Fibroblast of the conjunctiva (primary cell): ENCODE measurements at places on chromosomes 12 and 14.

GRCh38 chr14:58488550-58488949 is 61.0 kb downstream of the KIAA0586 start:
- DNase-seq: no peak

GRCh38 chr14:74771399-74771798 is 8.3 kb downstream of the YLPM1 start:
- no peak for DNase-seq

DNA sequence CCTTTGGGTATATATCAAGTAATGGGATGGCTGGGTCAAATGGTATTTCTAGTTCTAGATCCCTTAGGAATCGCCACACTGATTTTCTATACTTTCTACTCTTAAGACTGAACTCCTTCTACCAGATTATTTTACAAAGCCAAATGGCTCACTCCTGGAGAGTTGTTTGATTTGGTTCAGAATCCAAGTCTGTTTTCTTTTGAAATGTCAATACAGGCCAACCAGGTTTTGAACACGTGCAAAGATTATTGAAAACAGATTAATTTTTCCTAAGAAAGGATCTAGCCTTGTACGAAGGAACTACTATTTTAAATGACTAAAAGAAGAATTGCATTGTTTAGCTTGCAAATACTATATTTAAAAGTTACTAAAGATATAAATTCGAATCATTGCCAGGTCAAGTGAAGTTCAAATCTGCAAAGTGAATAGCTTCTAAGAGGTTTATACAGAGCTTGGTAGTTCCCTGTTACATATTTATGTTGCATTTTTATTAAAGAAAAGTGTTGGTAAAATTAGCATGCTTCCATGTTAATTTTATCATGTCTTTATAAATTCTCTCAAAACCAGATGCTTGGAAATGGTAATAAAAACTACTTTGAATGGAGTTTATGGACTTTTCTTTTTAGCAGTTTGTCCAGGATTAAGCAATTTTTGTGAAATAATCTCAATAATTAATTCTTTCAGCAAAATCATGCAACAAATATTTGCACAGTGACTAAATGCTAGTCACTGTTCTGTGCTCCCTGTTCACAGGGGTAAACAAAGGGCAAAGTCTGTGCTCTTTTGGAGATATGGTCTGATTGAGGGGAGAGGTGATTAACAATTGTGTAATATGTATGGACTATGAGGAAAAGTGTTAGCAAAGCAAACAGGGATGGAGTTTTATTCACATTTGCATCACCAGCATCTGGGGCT is 38.9 kb downstream of the GPR65 start:
- DNase-seq: no peak

DNA sequence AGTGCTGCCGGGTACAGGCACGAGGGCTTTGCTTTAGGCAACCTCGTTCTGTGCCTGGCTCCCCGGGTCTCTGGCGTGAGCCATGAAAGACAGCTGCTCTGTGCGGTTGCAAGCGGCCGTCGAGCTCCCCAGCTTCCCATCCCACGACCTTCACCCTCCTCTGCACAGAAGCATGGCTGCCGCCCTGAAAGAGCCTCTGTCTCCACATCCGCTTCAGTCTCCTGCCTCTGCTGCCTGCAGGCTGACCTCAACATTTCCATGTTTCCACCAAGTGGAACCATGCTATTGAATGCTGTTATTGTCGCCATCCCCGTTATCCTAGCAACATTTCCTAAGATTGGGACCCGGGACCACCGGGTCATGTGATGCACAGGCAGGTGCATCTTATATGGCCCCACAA is 57.1 kb downstream of the KDM2B start:
- DNase-seq: no peak

- DNase-seq: no peak
Measured at GRCh38 chr12:49703647-49704137, 3.5 kb downstream of the FMNL3 start.

DNA sequence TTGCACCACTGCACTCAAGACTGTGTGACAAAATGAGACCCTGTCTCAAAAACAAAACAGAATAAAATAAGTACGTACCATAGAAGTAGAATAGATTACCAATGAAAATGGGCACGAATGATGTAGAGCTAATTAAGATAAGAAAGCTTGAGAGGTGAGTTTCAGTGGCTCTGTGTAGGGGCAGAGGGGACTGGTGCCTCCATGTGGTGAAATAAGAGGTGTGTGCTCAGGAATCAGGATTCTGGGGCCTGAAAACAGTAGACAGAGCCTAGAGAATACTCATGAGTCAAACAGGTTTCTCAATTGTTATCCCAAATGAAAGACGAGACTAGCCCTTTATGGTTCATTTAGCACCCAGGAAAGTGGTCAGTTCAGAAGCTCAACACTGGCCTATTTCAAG is 1145.1 kb downstream of the FLRT2 start:
- no peak for DNase-seq

GRCh38 chr14:61515436-61516117 is 179.7 kb upstream of the HIF1A start:
- DNase-seq: no peak

- no peak for DNase-seq
Measured at GRCh38 chr12:71155225-71155624, 2.6 kb downstream of the TSPAN8 start.

GRCh38 chr14:20684662-20685456 is 499 bp downstream of the RNASE4 start:
- DNase-seq: peak; percentile 59

GRCh38 chr12:64580681-64581080 is 29.6 kb upstream of the RASSF3 start:
- DNase-seq: no peak

DNA sequence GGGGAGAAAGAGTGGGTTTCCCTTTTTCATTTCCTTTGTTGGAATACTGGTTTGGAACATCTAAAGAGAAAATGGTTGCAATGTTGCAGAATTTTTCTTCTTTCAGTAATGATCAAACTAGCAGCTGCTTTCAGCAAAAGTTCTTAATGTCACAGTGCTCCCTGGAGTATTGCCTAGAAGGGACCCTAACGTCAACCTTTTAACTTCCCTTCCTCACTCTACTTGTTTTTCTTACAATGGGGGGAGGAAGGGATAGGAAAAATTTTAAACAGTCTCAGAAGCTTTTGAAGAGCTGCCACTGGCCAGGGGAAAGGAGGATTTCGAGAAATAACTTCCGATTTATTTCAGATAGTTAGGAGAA is 521.8 kb downstream of the MED13L start:
- no peak for DNase-seq

- DNase-seq: no peak
Measured at GRCh38 chr12:64090047-64090446, 132.0 kb downstream of the KICS2 start.

DNA sequence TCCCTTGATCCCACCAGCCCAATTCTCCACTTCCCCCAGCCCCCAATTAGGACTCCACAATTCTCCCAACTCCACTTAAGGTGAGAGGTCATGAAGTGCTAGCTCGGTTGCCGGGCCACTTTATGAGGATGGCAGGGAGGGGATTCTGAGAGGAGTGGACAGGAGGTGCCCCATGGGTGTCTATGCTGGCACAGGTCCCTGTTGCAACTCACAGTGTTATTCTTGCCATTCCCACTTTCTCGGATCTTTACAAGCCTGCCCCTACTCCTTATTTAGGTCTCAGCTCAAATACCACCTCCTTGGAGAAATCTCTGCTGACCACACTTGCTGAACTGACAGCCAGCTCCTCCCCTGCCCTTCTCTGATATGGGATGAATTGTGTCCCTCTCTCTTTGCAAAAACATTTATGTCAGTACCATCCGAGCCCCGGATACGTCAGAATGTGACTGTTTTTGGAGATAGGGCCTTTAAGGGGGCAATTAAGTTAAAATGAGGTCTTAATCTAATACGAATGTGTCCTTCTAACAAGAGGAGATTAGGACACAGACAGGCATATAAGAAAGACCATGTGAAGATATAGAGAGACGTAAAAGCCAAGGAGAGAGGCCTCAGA is 4.2 kb upstream of the LGALS3 start:
- no peak for DNase-seq

- no peak for DNase-seq
Measured at GRCh38 chr12:10558789-10559188, 53.1 kb downstream of the EIF2S3B start.

GRCh38 chr12:25051656-25052195 is 102.8 kb upstream of the BCAT1 start:
- no peak for DNase-seq

- no peak for DNase-seq
Measured at GRCh38 chr12:48938805-48939204, 13.5 kb upstream of the FKBP11 start.

DNA sequence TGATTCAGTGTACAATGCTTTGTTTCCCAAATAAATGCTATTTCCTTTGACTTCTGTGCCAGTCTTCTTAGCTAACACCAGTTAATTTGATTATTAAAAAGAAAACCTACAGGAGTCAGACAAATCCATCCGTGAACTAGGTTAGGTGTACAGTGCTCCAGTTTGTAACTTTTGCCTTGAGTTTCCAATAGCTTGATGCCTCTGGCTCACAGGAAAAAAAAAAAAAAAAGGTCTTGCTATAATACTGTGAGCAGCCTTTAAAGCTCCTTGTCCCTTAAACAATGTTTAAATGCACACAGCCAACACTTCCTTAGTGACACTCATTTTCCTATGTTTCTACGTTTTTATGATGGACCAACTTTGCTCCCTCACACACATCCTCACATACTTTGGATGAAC is 71.8 kb upstream of the TMX1 start:
- no peak for DNase-seq

DNA sequence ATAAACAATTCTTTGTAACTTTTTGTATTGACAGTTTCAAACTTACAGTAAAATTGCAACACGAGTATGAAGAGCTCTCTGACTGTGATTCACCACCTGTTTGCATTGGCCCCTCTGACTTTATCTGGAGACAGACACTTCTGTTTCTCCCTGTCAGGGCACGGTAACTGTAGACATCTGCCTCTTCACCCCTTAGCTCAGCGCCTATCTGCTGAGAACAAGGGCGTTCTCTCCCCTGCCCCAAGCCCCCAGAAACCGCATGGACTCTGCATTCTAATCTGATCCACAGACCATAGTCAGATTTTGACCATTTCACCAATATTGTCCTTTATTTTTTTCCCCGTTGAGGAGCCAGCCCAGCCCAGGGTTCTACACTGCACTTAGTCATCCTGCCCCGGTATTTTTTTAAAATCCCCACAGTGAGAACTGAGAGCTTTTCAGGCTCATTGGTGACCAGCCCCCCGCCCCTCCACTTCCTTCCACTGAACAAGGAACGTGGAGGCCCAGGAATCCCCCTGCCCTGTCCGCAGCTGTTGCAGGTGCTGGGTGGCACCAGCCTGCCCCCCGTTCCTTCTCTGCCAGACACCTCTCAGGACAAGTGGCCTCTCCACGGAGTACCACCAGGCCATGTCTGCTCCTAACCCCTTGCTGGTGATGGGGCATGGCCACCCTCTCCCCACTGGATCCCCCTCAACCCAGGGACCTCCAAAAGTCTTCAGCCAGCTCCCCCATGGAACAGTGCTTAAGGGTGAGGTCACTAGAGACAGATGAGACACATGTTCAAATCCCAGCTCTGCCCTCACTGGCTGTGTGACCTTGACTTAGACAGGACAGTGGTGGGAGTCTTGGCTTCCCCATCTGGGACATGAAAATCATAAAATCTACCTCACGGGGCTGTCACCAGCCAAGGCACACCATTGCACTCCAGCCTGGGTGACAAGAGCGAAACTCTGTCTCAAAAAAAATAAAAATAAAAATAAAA is 11.2 kb downstream of the RHOF start:
- no peak for DNase-seq

- peak; percentile 90 for DNase-seq
Measured at GRCh38 chr14:22822571-22823098, 7.1 kb upstream of the MRPL52 start.

- DNase-seq: no peak
Measured at GRCh38 chr14:85824526-85824925, 294.6 kb downstream of the FLRT2 start.

DNA sequence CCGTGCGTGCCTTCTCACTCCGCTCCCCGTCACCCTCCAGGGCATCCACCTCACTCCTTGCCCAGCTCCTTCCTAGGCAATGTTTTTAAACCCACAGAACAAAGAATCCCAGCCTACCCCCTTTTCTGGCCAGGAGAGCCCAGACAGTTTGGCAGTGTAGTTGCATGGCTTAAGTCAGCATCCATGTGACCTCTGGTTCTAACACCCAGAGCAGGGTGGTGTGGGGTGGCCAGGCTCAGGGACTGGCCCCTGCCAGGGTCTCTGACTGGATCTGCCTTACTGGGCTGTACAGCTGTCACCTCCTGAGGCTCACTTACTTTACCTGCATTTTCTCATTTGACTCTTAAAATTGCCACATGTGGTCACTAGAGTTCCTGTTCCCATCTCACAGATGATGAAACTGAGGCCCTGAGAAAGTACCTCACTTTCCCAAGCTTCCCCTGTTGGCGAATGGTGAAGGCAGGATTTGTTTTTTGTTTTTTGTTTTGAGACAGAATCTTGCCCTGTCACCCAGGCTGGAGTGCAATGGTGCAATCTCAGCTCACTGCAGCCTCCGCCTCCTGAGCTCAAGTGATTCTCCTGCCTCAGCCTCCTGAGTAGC is 18.3 kb downstream of the SDS start:
- no peak for DNase-seq

DNA sequence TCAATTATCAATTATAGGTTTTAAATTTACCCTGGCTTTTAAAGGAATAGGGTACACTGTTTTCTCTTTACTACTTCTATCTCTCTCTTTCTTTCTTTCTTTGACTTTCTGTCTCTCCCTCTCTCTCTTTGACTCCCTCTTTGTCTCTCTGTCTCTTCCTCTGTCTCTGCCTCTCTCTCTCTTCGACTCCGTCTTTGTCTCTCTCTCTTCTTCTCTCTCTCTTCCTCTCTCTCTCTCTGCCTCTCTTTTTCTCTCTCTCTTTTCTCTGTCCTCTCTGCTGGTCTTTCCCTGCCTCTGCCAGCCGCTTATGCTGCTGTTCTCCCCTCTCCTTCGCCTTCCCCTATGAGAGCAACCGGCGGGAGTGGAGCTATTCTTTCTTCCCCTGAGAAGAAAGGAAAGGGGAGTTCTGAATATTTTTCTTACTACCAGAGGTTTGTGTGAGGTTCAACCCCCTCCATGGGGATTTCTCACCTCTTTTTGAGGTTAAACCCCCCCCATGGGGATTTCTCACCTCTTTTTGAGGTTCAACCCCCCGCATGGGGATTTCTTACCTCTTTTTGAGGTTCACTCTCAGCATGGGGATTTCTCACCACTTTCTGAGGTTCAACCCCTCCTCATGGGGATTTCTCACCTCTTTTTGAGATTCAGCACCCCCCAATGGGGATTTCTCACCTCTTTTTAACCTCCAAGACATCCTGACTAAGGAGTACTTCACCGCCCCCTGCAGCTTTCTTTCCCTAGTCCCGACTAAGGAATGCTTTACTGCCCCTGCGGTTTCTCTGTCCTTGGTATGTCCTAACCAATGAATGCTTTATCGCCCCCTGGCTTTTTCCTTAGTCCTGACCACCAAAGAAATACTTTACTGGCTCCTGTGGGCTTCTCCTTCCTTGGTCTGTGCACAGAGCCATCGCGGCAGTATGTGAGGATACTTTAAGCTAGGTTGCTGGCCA is 27.4 kb upstream of the DDHD1 start:
- peak; percentile 5 for DNase-seq

GRCh38 chr14:94115058-94115591 is 4.6 kb downstream of the IFI27 start:
- no peak for DNase-seq
